Endodermal cell (in vitro differentiated cells): ENCODE measurements at places on chromosomes 4 and X.

DNA sequence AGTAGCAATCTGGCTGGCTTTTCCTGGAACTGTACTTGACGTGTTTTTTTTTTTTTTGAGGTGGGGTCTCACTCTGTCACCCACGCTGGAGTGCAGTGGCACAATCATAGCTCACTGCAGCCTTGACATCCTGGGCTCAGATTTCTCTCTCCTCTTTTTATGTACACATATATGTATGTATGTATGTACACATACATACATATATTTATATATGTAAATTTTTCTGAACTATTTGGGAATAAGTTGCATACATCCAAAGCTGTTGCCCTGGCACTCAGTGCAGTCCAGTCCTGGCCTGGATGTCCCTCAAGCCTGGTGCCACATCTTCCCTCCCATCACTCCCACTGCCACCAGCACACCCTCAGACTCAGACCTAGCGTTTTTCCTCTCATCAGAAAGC is 89.0 kb upstream of the SHISA3 start:
- DNase-seq: peak; percentile 10

DNA sequence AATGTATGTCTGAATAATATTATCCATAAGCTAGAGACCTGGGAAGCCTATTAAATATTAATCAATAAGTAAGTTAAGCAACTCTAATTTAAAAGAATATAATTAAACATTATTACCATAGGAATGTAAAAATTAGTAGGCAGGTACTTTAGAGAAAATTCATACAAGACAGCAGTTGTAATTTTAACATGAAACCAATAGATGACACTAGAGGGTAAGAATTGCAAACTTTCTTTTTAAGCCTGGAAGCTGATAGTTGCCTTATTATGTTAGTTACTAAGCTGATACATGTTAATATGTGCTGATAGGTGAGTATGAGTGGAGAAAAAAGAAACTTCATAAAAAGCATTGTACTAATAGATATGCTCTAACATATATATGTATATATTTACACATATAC is 1157.4 kb downstream of the FAM133A start:
- no peak for DNase-seq

DNA sequence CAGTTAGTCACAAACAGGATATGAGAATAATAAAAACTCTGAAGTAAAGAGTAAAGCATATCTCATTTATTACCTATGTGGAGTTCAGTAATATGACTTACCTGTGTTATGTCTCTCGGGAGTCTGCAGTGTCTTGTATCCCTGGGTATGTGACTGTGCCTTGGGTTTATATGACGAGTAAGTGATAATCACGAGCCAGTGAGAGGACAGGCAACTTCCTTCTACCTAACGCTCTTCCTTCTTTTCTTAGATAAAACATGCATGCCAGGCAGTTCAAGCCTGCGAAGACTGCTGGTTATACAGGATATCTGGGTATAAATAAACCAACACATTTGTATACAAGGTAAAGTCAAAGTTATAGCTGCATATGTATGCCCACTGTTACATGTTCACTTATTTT is at the start of gene HPGDS:
HPGDS (minus strand) TSS at position 143 of the 400 bp plus-strand sequence. CDS start 8,207 bp downstream, outside the sequence.
- DNase-seq: no peak

DNA sequence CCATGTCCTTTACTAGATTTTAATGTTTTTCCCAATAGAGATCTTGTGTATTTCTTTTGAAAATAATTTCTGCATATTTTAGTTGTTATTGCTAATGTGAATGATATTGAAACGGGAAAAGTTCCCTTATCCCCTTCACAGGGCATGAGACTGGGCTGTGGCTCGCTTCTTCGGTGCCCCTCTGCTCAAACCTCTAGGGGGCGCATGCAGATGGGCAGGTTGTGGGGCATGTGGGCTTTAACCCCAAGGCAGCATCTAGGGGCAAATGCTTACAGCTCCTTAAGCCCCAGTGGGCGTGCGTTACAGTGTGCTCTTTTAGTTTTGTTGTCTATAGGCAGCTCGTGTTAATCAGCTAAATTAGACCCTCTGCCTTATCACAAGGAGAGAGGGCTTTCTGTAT is 194.7 kb downstream of the OPHN1 start:
- DNase-seq: peak; percentile 79

DNA sequence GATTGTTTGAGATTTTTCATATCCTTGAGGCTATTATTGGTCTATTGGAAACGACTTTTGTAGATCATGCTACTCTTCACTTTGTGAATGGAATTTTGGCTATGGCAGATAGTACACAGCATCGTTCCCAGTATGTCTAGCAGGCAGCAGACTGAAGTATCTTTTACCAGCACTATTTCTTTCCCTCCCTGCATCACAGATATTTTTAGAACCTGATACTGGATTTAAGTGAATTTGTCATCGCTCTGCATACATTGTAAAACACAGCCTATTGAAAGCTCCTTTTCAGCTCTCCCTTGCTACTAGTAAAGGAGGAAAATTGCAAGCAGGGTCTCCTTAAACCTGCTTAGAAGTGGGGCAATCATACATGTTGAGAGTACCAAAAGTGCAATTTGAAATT is 133.6 kb downstream of the LUZP4 start:
- no peak for DNase-seq

- no peak for DNase-seq
Observed at GRCh38 chrX:10433296-10433965, 187.0 kb downstream of the MID1 start.

GRCh38 chr4:3324093-3324815 is 31.4 kb downstream of the RGS12 start:
- peak; percentile 92 for DNase-seq

DNA sequence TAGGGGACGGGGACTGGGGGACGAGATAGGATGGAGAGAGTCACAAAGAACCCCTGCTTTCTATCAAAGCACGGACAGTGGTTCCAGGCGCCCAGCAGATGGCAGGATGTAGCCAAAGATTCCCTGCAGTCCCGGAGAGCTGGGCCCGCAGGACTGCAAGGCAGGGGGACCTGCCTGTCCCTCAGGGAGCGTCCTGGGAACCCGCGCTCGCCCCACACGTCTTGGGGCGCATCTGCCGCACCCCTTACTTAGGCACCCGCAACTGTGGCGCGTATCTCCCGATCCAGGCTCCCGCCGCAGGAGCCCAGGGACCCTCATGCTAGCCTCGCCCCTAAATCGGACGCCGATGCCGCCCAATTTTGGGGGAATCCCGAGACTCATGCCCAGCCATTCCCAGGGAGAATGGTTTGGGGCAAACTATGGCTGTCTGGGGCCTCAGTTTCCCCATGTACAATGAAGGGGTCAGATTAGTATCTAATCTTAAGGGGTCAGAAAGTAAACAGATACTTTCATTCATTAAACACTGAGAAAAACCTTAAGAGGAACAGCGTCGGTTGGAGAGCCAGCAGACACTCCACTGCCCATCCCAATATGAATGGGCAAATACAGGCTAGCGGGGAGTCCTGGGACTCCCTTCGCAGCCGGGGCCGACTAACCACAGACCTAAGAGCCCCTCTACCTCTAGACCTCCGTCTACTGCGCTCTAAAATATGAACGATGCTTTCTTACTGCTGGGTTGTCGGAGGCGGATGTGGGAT is 581 bp upstream of the STK32B start:
- peak; percentile 91 for DNase-seq
